NCI-H146 (cell line): ENCODE measurements at places on chromosomes 2 and 18.
A peak's percentile ranks its signal among the peaks of the same experiment; 100 is the strongest.

- DNase-seq: no peak
These were observed 61.0 kb downstream of the GRB14 start for GRCh38 chr2:164560181-164560792.

- no peak for DNase-seq
These were observed 19.7 kb upstream of the TLK1 start for GRCh38 chr2:171180229-171180930.

GRCh38 chr18:70337139-70337972, 48.5 kb downstream of the SOCS6 start:
- no peak for DNase-seq

- no peak for DNase-seq
These were observed 51.8 kb upstream of the AP1S3 start for GRCh38 chr2:223889229-223889628.

DNA sequence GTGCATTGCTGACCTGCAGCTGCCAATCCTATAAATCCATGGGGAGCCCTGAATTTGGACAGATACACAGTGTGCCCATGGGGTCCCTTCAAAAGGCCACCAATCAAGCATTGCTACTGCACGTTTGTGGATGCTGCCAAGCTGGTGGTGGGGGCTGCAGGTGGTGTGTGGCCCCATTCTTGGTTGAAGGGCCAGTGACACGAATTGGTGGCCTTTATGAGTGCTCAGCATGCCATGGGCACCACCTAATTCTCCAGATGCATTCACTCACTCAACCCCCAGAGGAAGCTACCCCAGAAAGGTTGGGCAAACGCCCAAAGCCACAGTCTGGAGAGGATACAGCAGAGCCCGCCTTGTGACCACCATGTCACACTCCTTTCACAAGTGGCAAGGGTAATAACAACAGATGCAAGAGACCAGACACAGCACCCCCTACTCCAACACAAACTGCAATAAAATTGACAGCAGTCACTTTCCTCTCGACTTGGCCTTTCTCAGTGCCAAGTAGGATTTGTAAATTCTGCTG, 27.1 kb downstream of the MC2R start:
- DNase-seq: no peak

DNA sequence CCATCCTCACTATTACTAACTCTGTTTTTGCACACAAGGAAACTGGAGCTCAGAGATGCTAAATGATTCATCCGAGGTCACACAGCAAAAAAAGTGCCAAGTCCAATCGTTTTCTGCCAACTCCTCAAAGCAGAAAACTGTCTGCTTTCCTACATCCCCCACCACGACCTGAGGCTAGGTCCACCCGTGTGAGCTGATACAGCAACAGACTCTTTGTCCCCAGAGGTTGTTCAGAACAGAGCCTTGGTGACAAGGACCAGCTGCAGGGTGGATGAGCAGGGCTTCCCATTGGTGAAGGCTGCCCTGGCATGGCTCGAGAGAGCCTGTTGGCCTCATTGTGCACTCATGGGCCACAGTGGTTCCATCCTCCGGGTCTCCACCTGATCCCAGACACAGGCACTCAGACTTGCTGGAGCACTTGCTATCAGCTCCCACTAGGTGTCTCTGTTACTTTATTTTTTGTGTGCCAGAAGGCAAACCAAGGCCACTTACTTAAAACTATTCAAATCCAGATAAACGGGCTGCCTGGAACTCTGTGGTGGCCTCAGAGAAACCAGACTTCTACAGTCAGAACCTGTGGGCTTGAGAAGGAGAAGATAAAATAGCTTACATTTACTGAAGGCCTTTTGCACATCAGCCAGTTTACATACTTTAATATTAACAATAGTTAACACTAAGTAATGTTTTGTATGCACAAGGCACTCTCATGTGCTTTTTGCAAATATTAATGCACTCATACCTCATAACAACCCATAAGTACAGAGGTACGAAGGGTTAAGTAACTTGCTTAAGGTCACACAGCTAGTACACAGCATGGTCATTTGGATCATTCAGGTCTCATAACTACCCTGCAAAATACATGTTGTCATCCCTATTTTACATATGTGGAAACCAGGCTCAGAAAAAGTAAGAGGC, 62.9 kb upstream of the CTIF start:
- peak; percentile 86 for DNase-seq

GRCh38 chr2:222297600-222297935, 1.2 kb downstream of the PAX3 start:
- DNase-seq: no peak

GRCh38 chr2:150247481-150247880, 240.0 kb downstream of the RND3 start:
- DNase-seq: no peak

GRCh38 chr2:227402959-227403358, 15.2 kb upstream of the SCYGR1 start:
- no peak for DNase-seq
